ENCODE measurements at places on chromosomes 1 and 21. TPM values are rescaled to one million over a fixed set of nuclear protein-coding genes. Genes with fewer than 3 reads are reported as not detected.
A peak's percentile ranks its signal among the peaks of the same experiment; 100 is the strongest.

The IL22RA1 gene
- 1.2 TPM for polyA plus RNA-seq

DNA sequence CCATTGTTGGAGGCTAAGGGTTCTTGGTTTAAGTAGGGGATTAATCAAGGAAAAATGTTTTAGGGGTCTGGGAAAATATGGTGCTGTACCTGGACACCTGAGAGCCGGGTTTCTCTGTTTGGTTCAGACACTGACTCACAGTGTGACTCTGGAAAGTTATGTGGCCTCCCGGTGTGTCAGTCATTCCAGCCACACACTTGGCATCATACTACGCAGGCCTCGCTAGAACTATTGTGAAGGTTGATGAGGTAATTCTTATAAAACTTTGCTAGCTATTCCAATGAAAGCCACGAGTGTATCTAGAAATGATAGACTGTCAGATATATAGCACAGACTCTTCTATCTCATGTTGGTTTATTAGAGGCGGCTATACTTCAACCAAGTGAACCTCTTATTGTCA, 4.8 kb upstream of the CAMSAP2 start:
- DNase-seq = no peak

- DNase-seq = peak; percentile 14
Observed at GRCh38 chr1:230568008-230568407, 74.3 kb upstream of the COG2 start.

DNA sequence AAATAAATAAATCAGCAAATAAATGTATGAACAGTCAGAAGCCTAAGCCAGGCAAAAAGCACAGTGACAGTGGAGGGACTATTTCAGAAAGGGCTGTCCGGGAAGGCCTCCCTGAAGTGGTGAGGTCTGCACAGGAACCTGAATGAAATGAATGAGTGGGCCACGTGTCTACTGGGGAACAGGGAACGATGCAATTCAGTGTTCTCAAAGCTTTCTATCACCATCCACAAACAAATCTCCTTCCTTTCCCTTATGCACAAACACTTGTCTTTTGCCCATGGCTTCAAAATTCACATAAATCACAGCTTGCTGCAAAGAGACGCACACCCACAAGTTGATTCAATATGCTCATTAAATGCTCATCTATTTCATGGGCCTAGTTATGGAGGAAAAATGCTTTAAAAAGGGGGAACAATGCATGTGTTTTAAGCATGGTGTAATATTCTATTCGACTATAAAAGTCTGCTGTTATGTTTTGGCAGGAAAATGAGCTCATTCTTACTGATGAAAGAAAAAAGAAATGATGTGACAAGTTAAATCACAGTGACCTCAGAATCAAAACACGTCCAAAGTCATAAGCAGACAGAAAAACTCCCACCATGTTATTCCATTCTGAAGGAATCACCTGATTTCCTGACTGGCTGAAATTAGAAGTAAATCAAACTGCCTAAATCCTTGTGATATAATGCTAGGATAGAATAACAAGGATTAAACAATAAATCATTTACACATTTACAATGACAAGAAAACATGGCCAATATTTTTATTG, 21.6 kb downstream of the URB1 start:
- no peak for DNase-seq

GRCh38 chr21:18151046-18151445, 93.6 kb upstream of the CHODL start:
- no peak for DNase-seq

GRCh38 chr1:110264430-110264829, 54.3 kb downstream of the KCNC4 start:
- DNase-seq = no peak

The KPRP gene
- polyA plus RNA-seq = not detected

GRCh38 chr1:229396585-229397206, 37.2 kb downstream of the ACTA1 start:
- DNase-seq = no peak

DNA sequence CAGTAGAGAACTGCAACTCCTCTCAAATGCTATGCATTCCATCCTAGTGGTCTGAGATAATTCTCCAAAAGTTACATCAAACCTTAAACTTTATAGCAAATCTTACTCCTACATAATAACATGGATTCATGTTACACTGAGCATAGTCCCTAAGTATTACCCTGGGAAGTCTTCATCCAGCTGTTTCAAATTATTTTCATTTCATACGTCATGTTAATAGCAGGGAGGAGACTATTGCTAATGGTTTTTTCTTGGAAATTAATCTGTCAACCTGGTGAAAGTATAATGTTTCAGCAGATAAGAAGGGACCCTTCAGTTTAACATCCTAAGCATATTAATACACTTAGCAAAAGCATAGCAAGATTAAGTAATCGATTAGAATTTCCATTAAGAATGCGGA, 318.1 kb downstream of the USP25 start:
- DNase-seq = no peak

- no peak for DNase-seq
Observed at GRCh38 chr1:167479331-167479979, 38.9 kb downstream of the CD247 start.

Measured in A549 (cell line).